ENCODE measurements at places on chromosomes 5 and 9.

DNA sequence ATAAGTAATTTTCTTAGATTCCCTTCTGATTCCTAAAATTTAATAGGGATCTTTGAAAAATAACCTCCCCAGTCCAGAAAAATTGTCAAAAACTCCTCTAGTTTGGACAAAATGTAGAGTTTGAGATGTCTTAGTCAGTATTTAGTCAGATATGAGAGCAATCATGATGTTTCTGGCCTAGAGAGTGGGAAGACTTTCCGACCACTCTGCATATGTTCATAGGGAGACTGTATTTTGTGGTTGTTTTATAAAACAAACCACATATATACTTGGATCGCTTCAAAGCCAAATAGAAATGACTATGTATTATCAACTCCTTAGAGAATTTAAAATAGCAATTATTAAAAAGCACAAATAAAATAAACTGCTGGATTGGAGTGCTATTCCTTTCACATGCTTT, 15.8 kb downstream of the ZFAND5 start:
- DNase-seq: no peak

DNA sequence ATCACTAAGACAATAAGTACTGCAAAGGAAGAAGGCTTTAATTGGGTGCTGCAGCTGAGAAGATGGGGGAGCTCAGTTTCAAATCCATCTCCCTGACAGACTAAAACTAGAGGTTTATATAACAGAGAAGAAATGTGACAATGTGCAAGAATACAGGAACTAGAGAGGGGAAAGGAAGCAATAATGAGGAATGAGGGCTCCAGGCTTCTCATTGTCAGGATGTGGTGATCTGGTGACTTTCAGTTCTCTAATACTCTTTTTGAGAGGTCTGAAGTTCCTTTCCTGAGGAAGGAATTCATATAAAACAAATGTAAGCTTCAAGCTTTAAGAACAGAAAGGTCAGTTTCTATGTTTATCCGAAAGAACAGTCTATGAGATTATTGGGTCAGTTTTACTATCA, 42.5 kb upstream of the SPATA31E1 start:
- no peak for DNase-seq

DNA sequence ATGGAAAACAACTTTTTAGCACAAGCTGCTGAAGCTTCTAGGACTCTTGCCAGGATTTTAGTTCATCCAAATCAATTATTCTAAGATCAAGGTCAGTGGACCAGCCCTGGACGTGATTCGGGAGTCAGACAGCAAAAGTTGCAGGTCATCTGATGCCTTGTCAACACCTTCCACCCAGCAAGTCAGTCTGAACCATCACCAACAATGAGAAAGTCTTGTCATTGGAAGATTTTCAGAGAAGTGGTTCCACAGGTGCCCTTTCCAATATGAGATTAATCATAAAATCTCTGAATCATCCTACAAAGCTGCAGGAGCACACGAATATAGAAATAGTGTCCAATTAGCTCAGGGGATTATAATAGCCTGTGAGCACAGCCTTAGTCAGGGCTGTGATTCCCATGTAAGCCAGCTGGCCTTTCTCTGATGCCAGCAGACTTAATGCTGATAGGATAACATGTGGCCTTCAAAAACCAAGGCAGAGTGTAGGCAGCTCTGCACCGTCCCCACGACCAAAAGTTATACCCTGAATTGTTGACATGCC, 445.0 kb upstream of the TRPC7 start:
- no peak for DNase-seq

GRCh38 chr5:32206509-32207354, 32.6 kb upstream of the GOLPH3 start:
- no peak for DNase-seq

- no peak for DNase-seq
Measured at GRCh38 chr5:143896966-143897365, 85.0 kb downstream of the HMHB1 start.

- no peak for DNase-seq
Measured at GRCh38 chr9:102035929-102036328, 297.5 kb upstream of the GRIN3A start.

GRCh38 chr9:90832261-90832660, 30.6 kb downstream of the SYK start:
- DNase-seq: no peak

DNA sequence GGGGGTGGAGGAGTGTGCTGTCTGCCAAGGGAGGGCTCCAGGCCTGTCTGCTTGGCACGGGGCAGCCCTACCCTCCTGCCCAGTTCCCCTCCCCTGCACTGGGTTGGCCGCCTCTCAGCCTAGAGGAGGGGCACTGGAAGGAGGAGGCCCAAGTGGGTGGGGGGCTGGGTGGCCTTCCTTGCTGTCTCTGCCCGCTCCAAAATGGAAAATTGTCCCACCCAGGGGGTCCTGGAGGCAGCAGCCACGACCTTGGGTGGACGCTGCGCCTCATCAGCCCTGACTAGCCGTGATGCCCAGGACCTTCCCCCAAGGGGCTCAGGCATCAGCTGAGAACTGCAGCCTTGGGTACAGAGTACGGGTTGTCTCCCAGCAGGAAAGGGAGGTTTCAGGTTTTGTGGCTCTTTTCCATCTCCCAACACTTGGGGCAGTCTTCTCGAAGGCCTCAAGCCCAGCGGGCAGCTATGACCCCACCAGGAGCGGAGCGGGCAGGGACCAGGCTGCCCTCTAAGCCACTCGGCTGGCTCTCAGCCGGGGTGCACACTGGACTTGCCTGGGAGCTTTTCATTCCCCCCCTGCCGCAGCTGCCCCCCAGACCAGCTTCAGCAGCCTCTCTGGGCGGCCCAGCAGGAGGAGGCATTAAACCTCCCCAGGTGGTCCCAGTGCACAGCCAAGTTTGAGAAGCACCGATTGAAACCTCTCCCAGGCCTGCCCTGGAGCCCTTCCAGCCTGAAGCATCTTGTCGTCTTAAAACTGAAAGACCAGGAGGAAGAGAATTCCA, 20.6 kb downstream of the NTNG2 start:
- DNase-seq: no peak

- DNase-seq: no peak
Measured at GRCh38 chr5:77358255-77359205, 133.6 kb downstream of the WDR41 start.

DNA sequence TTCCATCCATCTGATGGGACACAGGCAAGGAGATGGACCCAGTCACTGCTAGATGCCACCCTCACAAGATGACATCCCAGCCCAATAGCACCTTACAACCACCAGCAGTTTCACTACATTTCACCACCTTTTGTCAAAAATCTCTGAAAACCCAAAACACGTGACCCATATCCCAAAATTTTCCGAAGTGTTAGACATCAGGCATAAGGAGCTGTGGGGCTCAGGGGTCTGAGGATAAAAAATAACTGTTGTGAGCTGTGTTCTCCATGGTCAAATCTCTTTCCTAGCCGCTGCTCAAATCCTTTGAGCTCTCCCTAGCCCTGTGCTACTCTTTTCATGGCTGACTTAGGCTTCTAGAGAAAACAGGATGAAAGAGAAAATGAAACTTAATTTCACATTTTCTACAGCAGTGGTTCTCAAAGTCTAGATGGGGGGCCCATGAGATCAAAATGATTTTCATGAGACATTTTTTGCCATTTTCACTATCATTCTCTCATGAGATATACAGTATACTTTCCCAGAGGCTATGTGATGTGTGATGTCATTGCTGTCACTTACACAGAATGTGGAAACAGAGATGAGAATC, 40.7 kb downstream of the TIMD4 start:
- no peak for DNase-seq

DNA sequence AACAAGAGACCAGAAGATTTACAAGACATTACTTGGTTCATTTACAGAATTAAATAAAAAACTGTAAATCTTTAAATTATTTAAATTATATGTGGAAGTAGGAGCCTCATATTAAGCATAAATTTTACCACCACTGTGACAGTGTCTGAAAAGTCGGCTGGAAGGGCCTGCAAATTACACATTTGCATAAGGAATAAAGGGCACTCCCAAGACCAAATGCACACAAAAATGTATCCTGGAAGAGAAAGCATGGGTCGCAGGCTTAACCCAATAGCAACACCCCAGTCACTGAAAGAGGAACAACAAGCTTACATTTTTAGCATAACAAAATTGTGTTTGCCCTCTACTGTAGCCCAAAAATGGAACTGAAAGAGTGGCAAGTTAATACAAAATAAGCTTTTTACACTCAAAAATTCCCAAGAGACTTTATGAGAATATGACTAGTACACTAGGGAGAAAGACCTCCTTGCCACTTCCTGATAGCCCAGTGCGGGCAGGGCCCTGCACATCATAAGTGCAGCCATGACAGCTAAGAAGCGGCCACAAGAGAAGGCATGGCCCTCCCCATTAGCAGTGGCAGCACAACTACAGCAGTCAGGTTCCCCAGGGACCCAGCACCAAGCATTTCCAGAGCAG, 482.0 kb downstream of the DTWD2 start:
- no peak for DNase-seq

GRCh38 chr5:8615142-8615858, 746.4 kb downstream of the MTRR start:
- DNase-seq: no peak

- no peak for DNase-seq
Measured at GRCh38 chr5:171336521-171337209, 27.6 kb downstream of the TLX3 start.

- DNase-seq: no peak
Measured at GRCh38 chr9:87605676-87606075, 108.0 kb downstream of the DAPK1 start.

- DNase-seq: no peak
Measured at GRCh38 chr5:168364750-168365550, 73.5 kb downstream of the WWC1 start.

DNA sequence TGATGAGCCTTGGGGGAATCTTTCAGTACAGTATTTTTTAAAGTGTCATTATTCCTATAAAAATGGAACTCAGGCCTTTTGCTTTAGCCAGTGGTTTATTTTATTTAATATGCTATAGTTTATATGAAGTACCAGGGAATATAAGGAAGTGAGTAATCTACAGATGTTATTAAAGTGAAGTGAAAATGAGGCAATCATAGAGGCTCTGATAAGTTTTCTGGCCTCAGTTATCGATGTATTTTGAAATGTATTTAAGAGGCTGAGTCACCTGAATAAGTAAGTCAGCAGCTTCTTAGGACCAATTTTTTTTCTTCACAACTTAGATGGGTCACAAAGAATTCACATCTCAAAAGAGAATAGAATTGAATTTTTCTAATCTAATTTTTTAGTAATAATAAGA, 829.0 kb downstream of the DNAH5 start:
- DNase-seq: no peak

GRCh38 chr5:584846-585245, 27.3 kb upstream of the CEP72 start:
- no peak for DNase-seq

- DNase-seq: peak; percentile 72
Measured at GRCh38 chr9:135474915-135475314, 4.7 kb upstream of the PPP1R26 start.

DNA sequence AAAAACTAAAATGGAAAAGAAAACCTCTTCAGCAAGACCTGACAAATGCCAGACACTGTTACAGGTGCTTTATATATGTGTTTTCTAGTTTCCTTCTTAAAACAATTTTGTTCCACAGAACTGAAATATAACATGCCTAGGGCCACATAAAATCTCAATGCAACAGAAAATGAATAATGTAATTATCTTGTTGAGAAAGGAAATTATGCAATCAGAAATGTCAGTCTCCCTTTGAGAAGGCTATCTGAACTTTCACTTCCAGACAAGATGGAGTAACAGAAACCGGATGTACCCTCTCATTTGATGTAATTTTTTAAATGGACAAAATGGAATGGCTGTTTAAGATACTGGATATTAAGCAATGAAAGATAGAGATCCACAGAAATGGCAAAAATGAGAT, 79.2 kb downstream of the AGTPBP1 start:
- no peak for DNase-seq

- DNase-seq: peak; percentile 71
Measured at GRCh38 chr5:138466125-138466899, 1.0 kb downstream of the EGR1 start.

DNA sequence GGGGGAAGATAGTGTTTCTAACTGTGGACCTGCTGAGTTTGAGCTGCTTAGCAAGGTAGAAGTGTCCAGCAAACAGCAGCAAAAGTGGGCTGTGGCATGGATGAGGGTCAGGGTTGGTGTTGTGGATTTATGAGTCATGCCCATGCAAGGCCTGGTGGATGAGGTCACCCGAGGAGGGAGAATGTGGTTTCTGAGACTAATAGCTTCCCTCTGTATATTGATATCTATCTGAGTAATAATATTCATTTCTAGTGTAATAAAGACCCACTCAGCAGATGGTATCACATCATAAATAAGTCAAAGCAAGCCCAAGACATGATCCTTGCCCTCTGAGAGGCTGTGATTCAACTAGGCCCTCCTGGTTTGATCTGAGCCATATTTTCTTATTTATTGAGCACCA, 597.8 kb upstream of the CLINT1 start:
- no peak for DNase-seq

DNA sequence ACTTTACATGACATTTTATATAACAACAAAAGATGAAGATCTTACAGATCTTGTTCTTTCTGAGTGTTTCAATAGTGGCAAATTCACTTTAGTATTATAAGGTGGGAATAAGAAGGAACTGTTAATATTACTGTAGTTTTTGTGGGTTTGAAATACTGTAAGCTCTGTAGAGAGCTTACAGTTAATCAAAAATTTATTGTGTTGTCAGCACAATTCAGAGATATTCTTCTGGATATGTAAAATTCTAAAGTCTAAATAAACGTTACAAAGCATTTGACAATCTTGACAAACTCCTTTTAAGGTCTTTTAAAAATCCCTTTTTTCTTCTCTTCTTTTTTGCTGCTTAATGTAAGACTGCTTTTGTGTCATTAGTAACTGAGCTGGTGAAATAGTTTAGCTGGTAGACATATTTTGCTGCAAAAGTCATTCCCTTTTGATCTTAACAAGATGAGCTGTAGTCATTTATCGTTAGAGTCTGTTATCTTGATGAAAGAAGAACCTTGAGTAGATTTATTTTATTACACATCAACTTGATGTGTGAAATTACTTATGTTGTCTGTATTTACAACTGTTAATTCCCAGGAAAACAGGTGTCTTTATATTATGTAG, 186.0 kb downstream of the WDR70 start:
- DNase-seq: no peak

DNA sequence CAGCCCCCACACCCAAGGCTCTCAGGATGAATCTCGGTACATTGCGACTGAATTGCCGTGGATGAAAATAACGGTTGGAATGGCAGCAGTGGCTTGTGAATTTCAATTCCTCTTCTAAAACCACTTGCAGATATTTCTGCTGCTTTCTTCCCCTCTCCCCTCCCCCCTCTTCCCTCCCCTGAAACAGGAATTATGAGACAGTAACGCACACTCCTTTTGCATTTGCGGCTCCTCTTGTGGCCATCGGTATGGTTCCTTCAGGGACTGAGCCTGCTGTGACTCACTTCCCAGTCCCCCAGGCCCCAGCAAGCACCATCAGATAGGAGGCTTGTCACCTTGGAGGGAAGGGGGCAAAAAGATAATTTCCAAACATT, 9.7 kb downstream of the DCANP1 start:
- no peak for DNase-seq

Measured in activated effector memory CD4-positive, alpha-beta T cell treated with anti-CD3 and anti-CD28 coated beads, Interleukin-2, amount 50 U/mL, for 16 hours (primary cell).